ENCODE measurements at places on chromosomes 2 and 18. TPM values are rescaled to one million over a fixed set of nuclear protein-coding genes. Genes with fewer than 3 reads are reported as not detected.

The TWIST2 gene
- total RNA-seq, result 135 TPM

DNA sequence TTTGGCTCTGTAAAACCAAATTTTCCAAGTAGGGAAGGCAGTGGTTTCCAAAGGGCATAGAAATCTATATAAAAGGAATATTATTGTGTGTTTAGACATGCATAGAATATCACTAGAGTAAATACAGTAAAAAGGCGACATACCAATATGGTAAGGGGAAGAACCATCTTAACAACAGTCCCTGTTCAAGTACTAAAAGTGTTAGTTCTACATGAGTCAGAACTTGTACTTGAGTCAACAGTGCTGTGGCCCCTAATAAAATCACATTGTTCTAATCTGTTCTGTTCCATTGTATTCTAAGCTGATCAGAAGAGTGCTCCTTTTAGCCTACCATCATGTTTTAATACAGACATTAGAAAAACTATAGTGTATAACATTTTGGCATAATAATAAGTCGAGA is 36.1 kb upstream of the TNFRSF11A start:
- DNase-seq, result no peak

- DNase-seq, result no peak
Observed at GRCh38 chr2:210727549-210727948, 171.2 kb downstream of the CPS1 start.

The ZEB2 gene
- total RNA-seq, result 54.2 TPM

The EDAR gene
- not detected for total RNA-seq

The PAIP2B gene
- 0.25 TPM for total RNA-seq

- DNase-seq, result peak; percentile 13
Observed at GRCh38 chr2:46171996-46172546, 125.1 kb upstream of the EPAS1 start.

- DNase-seq, result no peak
Observed at GRCh38 chr2:96305979-96306308, 598 bp upstream of the SNRNP200 start.

- no peak for DNase-seq
Observed at GRCh38 chr2:212908031-212908430, 243.4 kb downstream of the IKZF2 start.

The MAL gene
- not detected for total RNA-seq

DNA sequence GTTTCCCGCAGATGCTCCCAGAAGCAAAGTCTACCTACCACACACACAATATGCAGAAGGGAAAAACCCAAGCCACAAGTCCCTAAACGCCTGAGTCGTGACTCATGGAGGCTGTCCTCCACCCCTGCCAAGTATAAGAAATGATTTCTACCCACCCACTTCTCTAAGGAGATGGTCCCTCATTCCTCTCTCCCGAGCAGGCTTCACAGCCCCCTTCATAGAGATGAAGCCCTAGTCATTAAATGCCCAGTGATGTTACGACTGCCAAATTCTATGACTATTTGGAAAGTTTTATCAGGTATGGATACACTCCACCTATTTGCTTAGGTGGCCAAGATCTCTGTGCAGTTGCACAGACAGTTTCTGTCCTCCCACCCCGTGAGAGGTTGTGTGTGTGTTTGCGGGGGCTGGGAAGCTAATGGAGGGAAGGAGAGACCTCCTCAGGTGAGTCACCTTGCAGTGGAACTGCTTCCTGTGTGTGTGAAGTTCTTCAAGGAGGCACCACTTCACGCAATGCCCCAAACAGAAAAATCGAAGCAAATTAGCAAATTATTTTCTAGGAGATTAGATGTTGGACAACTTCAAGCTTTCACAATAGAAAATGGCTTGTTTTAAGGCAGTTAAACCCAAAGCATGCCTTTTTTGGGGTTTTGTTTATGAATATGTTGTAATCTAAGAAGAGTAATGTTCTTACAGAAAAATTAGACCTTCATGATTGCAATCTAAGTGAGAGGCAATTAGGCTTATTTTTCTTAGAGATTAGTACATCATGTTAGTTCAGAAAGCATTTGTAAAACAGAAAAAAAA is 175.2 kb downstream of the TGIF1 start:
- DNase-seq, result peak; percentile 90

GRCh38 chr2:85760371-85760770 is 6.6 kb downstream of the ATOH8 start:
- DNase-seq, result no peak

The KIAA2012 gene
- 0.40 TPM for total RNA-seq

DNA sequence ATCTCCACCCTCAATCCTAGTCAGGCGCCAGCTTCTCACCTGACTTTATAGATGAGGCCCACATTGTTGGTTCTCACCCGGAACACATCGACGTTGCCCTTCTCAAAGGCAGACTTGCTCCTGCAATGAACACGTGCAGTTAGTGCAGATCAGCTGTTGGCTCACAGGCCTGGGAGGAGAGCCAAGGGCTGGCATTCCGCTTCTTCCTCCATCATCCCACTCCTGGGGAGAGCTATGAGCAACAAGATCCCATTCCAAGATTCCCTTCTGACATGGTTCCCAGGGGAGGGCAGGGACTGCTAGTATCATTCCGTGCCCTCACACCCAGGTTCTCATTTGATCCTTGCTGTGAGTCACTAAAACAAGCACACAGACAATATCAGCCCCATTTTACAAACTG is 15.1 kb downstream of the LOXHD1 start:
- DNase-seq, result no peak

The ERMN gene
- not detected for total RNA-seq

The SERPINB4 gene
- total RNA-seq, result not detected

DNA sequence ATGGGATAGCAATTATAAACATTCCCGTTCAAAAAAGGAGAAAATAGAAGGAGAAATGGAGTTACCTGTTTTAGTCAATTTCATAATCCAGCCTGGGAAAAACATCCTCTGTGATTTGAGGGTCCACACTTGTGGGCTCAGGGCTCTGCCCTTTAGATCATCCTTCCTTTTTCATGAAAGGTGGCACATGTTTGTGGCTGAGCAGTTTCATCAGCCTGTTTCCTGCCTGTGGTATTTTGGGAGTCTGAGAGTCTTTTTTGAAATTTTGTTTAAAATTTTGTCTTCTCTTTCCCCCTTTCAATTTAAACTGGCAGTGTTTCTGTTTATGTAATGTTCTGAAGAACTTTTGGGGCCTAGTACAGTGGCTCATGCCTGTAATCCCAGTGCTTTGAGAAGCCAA is 84.0 kb downstream of the KIAA1328 start:
- no peak for DNase-seq

- no peak for DNase-seq
Observed at GRCh38 chr2:152033011-152033925, 65.6 kb downstream of the CACNB4 start.

- DNase-seq, result no peak
Observed at GRCh38 chr2:219179601-219180465, 1.8 kb downstream of the RETREG2 start.

The MERTK gene
- 0.07 TPM for total RNA-seq

- peak; percentile 37 for DNase-seq
Observed at GRCh38 chr2:203594541-203594940, 59.4 kb upstream of the RAPH1 start.
